ENCODE measurements at places on chromosomes 6 and 20. TPM values are rescaled to one million over a fixed set of nuclear protein-coding genes. Genes with fewer than 3 reads are reported as not detected.

ARMC2 gene
- total RNA-seq = 11.2 TPM

DNA sequence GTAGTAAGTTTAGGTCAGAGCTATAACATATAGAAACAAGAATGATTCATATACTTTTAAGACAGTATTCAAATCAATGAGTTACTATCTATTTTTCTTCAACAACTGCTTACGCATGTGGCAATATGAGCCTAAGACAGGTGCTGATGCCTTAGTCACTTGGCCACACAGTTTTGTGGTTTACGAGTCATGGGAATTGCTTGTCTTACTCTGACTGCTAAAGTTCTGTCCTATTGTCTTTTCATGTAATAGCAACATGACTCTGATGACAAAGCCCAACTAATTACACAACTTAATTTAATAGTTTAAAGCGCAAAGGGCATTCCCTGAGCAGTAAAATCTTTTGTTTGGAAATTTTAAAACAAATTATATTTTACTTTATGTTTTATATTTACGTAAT, 159.3 kb upstream of the CENPW start:
- H3K4me1 ChIP-seq = no peaks in the 10 kb centered on the region
- H3K27me3 ChIP-seq = no peaks in the 10 kb centered on the region
- no peak for DNase-seq
- no peaks in the 10 kb centered on the region for H3K36me3 ChIP-seq
- H3K4me3 ChIP-seq = no peak overlapping the region
- H3K27ac ChIP-seq = no peak overlapping the region

- H3K27ac ChIP-seq = no peak overlapping the region
- no peaks in the 10 kb centered on the region for H3K36me3 ChIP-seq
- no peak for DNase-seq
These were observed 34.2 kb downstream of the ANKRD60 start for GRCh38 chr20:58194175-58194791.

PPIL6 gene
- total RNA-seq = 0.39 TPM

DNA sequence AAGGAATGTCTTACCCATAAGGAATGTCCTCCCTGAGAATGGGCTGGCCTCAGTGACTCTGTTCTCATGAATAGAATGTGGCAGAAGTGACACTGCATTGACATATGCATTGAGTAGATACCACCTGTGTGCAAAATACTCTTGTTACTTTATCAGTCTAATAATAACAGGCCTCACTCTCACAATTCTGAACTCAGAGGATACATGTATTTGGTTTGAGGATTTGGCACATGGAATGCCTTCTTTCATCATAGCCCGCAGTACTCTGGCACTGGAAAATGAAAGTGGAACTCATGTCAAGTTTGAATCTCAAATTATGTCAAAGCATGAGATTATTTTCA, 52.9 kb upstream of the PLCB4 start:
- H3K36me3 ChIP-seq = no peaks in the 10 kb centered on the region
- no peaks in the 10 kb centered on the region for H3K27me3 ChIP-seq
- no peaks in the 10 kb centered on the region for H3K4me1 ChIP-seq
- no peak for DNase-seq
- H3K27ac ChIP-seq = no peak overlapping the region

BPI gene
- not detected for total RNA-seq

Measured in CD4-positive, alpha-beta memory T cell (primary cell).